CD4-positive, alpha-beta T cell treated with Interleukin-12 subunit alpha and Interleukin-12 subunit beta, for 1 hour (primary cell): ENCODE measurements at places on chromosomes 5 and 9.

GRCh38 chr9:128296340-128297220 is 20.5 kb downstream of the SWI5 start:
- DNase-seq: no peak

DNA sequence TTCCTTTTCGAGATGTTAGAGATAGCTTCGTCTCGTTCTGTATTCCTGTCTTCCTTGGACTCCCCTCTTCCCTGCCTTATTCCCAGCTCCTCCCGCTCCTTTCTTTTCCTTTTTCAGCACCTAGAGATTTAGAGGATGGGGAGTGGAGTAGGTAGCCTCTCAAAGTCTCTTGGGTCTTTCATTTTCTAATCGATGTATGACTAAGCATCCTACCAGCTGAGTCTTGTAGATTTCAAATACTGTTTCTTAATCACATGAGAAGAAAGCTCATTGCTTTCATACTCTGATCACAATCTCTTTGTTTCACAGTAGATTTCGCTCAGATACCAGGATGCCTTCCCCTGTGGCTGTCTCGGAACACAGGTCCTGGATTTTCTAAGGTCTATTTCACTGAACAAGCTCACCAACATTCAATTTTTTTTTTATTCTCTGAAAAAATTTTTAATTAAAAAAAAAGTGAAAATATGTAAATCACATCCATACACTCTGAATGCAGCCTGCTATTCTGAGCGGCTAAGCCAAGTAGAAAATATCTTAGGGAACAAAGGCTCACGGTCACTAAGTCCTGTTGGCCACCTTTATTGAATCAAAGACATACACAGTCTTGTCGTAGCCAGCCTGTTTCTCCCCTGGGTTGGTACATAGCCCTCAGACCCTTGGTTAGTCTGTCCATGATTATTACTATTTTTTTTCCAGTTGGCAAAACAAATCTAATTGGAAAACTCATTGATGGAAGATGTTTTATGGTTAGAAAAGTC is 413.8 kb downstream of the KDM4C start:
- no peak for DNase-seq

GRCh38 chr9:131546336-131547084 is 1.2 kb downstream of the PRRT1B start:
- DNase-seq: no peak

DNA sequence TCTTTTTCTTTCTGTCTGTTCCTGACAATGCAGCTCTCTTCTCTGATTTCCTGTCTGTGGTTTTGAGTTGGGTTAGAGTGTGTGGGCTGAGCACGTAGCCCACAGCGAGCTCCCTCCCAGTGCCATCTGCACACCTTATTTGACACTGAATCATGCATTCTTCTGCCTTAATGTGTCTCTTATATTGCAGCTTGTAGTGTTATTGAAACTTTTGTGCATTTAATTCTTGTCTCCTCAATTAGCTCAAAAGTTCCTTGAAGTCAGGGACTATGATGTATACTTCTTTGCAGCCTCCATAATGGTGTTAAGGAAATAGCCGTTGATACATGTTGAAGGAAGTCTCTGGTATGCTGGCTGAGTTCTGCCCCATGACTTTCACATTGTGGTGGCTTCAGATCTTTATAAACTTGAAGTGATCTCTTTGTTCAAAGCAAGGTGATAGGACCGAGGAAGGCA is 576.2 kb upstream of the CLINT1 start:
- DNase-seq: peak; percentile 10

DNA sequence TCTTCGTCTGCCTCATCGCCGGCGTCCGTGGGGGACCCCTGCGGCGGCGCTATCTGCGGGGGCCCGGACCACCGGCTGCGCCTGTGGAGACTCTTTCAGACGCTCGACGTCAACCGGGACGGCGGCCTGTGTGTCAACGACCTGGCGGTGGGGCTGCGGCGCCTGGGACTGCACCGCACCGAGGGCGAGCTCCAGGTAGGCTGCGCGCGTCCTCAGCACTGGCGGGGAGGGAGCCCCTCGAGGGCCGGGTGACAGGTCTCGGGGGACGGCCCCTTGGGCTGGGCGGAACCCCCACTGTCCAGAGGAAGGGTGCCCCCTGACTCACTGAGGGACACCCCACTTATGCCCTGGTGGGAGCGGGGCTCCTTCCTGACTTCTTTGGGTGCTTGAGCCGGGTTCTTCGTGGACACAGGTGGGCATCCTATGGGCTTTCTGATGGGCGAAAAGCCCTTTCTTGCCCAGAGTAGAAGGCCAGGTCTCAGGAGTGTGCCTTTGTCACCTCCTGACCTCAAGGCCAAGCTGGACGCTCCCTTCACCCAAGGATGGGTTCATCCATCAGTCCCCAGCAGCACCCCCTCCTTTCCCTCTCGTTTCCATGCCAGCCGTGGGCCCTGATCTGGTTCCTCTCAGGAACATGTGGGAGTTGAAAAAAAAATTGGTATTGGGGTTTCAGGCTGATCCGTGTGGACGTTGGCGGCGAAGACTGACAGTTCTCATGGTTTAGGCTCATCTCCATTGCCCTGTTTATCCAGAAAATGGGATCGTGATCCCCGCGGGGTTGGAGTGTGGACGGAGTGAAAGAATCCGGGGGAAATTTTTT is 564 bp downstream of the SLC25A25 start:
- peak; percentile 38 for DNase-seq

DNA sequence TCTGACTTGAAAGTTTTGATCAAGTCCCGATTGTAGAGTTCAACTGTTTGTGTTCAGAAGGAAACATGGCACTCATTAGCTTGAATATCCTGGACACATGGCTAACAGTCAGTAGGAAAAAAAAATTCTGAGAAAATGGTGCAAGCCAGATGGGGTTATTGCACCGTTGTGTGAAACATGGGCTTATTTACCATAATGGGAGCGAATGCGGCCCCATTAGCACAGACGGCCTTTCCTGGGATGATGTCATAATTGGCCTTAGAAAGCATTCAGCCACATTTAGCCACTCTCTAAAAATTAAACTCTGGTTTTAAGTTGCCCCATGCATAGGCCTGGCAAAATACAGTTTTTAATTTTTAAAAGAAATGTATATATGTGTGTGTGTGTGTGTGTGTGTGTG is 112.1 kb downstream of the IRX2 start:
- no peak for DNase-seq

DNA sequence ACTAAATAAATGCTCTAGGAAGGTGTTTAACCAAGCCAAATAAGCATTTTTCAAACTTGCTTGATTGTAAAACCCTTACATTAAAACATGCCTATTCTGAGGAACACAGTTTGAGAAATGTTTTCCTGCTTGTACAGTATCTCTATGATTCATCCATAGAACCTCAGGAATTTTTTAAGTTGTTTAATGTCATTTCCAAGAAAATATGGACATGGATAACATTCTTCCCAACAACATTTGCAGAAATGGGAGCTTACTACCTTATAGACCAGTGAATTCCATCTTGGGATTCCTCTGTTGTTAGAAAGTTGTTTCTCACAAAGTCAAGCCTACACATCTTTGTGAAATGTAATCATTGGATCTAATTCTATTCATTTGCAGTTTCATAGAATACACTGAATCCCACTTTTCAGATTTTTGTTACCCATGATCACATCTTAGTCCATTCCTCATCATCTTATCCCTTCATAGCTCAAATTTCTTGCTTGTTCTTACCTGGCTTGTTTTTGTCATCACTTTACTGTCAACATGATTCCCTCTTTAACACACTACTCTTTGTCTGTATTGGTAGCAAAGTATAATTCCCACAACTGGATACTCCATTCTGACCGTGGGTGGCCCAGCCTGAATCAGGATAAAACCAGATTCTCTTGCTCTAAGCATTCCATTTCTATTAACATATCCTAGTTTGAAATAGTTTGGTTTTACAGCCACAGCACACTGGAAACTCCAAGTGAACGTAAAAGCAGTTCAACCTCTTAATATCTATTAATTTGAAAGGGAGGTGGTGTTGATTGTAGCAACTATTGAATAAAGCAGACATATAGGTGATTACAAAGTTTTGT is 49.4 kb upstream of the PAPPA start:
- DNase-seq: no peak
